Mucosa of descending colon (tissue), 3 donors: ENCODE measurements at places on chromosomes 3 and 15. TPM values are rescaled to one million over a fixed set of nuclear protein-coding genes. Genes with fewer than 3 reads are reported as not detected.

Gene RPP14
- 24.7 TPM for total RNA-seq

Gene ARRDC4
- 164 TPM for total RNA-seq

GRCh38 chr3:41131224-41131623, 68.1 kb upstream of the CTNNB1 start:
- no peak for DNase-seq

DNA sequence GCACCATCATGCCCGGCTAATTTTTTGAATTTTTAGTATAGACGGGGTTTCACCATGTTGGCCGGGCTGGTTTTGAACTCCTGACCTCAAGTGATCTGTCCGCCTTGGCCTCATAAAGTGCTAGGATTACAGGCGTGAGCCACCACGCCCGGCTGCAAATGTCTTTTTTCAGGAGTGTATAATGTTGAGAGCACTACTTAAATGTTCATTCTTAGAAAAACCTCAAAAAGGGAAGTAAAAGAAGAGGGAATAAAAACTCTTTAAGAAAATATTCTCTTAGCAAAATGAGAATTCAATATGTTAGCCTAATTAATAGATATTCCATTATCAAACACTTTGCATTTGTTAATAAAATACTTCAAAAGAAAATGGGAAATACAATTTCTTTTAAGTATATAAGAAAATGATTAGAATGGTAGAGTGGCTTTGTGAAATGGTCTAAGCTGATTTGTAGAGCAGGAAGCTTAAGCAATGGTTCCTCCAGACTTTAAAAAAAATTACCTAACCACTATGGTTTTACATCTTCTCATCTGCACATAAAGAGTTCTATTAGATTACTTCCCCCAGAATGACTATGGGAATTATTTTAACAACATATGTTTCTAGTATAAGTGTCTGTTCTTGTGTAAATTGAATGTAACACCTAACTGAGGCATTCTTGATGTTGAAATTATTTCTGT, 226.7 kb upstream of the ALCAM start:
- no peak for DNase-seq

DNA sequence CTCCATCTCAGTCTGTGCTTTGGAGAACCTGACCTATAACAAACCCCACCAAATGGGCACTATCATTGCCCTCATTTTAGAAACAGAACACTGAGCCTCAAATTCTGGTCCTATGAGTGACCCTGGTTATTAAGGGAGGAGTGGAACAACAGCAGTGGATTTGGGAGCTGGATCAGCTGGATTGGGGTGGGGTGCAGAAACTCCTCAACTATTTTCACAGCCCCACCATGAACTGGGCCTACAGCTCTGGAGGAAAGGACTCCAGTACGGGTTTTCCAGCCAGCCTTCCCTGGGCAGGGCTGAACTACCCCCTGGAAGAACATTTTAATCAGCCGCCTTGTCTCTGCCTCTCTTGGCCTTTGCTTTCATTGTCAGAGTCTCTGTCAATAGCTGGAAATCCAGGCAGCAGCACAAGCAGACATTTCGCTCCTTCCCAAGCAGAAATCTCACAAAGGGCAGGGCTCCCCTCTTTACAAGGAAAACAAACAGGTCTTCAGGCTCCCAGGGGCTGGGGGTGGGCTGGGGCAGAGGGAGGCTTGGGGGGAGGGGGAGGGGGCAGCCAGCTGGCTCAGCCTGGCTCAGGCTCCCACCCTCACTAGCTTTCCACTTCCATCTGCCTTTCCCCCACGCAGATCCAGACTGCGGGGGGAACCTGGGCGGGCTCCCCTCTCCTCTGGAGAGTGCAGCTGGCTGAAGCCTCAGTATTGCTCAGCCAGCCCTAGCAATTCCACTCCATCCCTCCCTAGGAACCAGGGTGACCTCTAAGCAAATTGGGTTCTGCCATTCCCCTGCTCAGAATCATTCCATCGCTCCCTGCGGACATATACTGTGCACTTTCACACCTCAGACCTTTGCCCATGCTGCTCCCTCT, 13.7 kb upstream of the TLE3 start:
- peak; percentile 88 for DNase-seq

DNA sequence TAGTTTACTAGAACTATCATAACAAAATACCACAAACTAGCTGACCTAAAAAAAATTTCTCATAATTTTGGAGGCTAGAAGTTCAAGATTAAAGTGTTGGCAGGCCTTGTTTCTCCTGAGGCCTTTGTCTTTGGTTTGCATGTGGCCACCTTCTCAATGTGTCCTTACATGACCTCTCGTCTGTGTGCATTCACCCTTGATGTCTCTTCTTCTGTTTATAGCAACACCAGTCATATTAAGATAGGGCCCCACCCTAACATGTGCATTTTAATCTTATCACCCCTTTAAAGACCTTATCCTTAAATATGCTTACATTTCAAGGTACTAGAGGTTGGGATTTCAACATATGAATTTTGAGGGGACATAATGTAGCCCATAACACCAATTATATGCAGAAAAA, 177.0 kb downstream of the ZBBX start:
- DNase-seq, result no peak

- no peak for DNase-seq
Measured at GRCh38 chr15:33330931-33331330, 20.2 kb downstream of the RYR3 start.
